ENCODE measurements at places on chromosomes 16 and 17.

GRCh38 chr17:72332367-72332766, 211.5 kb downstream of the SOX9 start:
- no peak for DNase-seq

DNA sequence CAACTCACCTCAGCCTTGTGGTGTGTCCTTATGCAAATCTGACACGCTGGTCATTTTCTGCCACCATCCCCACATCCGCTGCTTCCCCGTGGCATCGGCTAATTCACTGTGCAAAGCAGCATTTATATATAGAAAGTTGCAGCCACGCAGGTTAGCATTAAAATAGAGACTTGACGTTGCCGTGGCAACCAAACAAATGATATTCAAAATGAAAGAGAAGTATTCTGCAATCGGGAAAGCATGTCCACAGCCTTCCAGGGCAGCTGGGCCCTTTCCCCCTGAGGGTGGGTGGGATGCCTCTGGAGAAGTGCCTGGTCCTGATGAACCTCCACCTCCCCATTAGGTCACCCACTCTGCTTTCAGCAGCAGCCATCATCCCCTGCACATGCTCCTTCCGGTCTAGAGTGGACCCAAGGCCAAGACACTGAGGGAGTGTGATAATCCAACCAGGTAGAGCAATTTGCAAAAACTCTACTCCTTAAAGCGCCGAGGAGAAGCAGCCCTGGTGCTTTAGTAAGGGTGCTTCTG, 138.7 kb downstream of the GAS7 start:
- no peak for DNase-seq

DNA sequence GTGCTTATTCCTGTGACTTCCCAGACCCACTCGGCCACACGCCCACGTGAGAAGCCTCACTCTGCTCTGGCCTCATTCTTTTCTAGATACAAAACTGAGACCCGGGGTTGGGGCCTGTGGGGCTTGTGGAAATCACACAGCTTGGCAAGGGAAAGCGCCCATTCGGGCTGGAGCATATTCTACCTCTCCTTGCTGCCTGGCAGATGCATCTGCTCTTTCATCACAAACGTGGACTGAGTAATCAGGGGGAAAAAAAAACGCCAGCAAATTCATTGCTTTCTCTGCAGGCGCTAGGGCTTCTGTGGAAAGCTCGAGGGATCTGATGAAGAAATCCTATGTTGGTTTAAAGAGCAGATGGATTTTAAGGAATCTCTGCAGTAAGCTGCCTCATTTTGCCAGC, 44.4 kb downstream of the DNAH9 start:
- no peak for DNase-seq

GRCh38 chr16:72092832-72093447, 480 bp downstream of the TXNL4B start:
- DNase-seq = no peak

DNA sequence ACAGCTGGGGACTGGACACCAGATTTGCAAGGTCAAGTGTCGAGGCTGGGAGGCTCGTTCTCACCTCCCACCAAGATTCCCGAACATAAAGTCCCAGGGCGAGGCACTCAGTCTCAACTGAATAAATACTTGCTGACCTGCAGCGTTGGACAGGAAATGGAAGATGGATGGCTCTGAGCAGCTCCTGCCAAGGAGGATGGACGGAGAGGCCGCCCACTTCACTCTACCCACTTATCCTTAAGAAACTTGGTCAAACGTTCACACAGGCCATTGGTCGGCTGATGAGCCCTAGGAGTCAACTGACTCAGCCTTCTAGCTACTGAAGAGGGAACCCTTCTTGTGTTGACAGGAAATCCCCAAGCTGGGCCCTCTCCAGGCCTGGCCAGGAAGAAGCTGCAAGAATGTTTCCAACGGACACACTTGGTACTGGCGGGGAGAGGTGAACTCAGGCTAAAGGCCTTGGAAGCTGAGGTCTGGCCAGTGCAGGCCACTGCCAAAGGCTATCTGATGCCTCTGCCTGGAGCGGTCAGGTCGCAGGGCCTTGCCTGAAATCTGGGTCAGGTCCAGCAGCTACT, 50.0 kb downstream of the VAC14 start:
- DNase-seq = no peak

DNA sequence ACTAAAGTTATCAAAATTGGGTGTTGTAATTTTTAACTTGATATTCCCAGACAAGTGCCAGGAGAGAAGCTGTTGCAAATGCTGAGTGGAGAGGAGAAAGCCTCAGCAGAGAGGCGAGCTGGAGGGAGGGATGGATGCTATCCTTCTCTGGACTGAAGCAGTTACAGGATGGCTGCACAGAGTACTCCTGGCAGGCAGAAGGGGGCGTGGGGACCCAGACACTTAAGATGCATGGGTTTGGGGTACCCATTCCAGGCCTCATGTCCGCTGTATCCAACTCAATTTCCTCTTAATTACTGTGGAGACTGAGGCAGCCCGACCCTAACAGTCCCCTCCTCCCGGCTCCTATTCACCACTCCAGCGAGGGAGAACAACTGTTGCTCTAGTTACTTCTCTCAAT, 25.4 kb upstream of the ALDH3A1 start:
- no peak for DNase-seq

DNA sequence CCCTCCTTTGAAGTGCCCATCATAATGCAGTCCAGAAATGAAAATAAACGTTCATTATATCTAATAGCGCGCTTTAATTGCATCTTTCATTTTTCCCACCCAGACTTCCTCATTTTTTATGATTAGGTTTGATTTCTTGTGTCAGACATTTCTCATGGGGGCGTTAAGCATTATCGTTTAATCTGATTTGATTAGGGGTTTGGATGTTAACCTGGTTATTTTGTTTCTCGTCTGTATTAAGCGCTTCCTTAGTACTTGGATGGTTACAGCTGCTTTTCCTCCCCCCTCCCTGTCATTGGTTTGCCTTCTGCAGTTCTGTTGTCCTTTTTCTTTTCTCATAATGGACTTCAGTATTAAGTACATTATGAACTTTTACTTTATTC, 540 bp downstream of the MFSD11 start:
- no peak for DNase-seq

DNA sequence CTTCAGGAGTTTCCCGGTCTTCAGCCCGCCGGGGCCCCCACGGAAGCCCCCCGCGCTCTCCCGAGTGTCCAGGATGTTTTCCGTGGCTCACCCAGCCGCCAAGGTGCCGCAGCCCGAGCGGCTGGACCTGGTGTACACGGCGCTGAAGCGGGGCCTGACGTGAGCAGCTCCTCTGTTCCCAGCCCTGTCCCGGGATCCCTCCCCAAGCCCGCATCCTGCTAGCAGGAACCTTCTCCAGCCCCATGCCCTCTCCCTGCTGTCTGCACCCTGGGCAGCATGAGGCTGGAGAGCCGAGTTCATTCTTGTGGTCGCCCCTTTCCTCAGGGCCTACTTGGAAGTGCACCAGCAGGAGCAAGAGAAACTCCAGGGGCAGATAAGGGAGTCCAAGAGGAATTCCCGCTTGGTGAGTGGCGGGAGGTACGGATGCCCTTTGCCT, 10.1 kb downstream of the RIPOR1 start:
- DNase-seq = no peak

DNA sequence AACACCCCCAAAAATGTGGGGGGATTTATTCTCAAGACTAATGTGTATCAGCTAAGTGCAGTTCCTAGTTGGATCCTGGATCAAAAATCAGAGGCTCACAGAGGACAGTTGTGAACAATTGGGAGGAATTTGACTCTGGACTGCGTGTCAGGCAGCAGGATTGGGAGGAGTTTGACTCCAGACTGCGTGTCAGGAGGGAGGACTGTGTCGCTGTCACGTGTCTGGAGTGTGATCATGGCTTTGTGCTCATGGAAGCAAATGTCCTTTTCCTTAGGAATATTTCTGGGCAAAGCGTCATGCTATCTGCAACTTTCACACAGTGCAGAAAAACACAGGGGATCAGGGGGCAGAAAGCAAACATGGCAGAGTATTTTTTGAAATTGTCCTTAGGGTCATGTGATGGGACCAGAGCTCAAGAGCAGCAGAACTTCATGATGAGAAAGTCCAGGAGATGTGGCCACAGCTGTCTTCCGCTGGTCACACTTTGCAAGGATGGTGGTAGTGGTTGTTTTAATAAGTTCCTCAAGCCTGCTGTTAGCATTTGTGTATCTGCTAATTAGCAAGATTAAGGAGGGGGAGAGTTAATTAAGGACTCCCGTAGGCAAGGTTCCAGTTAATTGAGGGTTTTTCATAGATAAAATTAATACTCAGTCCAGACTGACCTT, 122.0 kb upstream of the CHMP6 start:
- DNase-seq = no peak

- DNase-seq = no peak
Observed at GRCh38 chr17:78651554-78651953, 74.4 kb upstream of the DNAH17 start.

- DNase-seq = no peak
Observed at GRCh38 chr16:19210280-19210924, 42.4 kb downstream of the SYT17 start.

GRCh38 chr17:39165841-39166349, at the start of gene ARL5C:
Gene ARL5C (minus strand): TSS chr17:39166161. CDS start chr17:39165760, 401 bp downstream.
- DNase-seq = no peak

GRCh38 chr16:70591615-70592014, 54.7 kb upstream of the IL34 start:
- no peak for DNase-seq

DNA sequence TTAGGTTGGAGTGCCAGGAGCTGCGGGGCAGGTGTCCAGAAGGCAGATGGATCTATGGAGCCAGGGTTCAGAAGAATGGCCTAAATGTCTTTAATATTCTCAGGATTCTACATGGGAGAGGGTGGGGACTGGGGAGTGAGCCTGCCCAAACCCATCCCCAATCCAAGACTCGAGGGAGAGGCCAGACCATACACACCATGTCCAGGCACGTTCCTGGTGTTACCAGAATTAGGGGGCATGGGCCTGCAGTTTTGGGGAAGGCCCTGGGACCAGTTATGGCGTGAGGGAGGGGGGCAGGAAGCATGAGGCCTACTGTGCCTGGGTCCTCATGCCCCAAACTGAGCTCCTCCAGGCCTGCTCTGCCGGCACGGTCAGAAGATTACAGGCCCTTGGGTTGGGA, 1.9 kb downstream of the TAX1BP3 start:
- no peak for DNase-seq

DNA sequence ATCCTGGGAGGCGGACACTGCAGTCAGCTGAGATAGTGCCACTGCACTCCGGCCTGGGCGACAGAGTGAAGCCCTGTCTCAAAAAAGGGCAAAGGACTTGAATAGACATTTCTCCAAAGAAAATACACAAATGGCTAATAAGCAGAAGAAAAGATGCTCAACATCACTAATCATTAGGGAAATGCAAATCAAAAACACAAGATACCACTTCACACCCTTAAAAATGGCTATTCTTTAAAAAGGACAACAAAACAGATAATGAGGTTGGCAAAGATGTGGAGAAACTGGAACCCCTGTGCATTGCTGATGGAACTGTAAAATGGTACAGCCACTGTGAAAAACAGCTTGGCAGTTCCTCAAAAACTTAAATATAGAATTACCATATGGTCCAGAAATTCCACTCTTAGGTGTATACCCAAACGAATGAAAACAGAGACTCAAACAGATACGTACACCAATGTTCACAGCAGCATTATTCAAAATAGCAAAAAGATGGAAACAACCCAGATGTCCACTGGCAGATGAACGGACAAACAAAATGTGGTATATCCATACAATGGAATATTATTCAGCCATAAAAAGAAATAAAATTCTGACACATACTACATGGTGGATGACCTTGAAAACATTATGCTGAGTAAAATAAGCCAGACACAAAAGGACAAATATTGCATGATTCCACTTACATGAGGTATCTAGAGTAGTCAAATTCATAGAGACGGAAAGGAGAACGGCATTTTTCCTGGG, 35.5 kb downstream of the BRIP1 start:
- no peak for DNase-seq

DNA sequence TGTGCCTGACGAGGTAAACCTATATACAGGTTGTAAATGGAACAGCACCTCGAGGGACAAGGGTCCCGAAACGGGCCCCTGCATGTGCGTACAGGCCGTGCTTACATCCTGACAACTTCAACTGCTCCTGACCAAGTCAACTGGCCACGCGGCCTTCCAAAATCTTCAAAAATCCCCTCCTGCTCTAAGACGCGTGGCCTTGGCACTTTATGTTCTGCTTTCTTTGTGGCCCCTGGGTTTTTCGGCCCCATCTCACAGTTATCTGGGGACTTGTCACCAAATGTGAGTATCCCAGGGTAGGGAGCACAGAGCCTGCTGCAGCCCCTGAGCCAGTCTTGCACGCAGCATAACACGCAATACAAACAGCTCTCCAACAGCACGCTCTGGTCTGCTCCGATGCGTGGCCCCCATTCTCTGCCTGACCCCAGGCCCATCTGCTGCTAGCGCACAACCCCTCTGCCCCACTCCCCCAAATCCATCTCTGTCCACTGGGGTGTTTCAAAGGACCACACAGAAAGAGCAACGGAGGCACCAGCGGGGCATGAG, 659 bp downstream of the RPH3AL start:
- no peak for DNase-seq

GRCh38 chr17:19748807-19749193, 702 bp upstream of the ALDH3A1 start:
- no peak for DNase-seq

DNA sequence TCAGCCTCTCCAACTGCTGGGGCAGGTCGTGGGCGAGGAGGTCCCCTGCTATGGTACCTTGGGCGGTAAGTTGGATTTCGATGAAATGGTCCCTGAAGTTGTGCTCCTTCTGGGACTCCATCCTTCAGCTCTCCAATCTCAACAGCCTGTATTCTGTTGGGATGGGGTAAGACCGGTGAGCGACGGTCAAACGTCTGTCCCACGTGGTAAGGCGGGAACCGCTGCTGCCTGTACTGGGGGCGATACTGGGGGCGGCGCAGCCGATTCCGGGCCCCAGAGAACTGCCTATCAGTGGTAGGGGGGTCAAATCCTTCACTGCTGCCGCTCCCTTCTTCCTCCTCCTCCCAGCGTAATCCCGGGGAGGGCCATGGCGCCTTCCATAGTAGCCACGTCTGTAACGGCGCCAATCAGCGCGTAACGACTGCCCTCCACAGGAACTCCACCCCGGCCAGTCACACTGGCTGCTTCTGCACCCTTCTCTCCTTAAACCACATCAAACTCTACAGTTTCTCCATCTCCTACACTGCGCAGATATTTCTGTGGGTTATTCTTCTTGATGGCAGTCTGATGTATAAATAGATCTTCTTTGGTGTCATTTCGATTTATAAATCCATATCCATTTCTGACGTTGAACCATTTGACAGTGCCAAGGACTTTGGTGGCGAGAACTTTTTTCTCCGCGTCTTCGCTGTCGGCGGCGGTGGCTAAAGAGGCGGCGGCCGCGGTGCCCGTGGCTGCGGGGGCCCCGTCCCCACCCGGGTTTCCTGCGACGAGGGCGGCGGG, 41.1 kb downstream of the AHSP start:
- DNase-seq = no peak

DNA sequence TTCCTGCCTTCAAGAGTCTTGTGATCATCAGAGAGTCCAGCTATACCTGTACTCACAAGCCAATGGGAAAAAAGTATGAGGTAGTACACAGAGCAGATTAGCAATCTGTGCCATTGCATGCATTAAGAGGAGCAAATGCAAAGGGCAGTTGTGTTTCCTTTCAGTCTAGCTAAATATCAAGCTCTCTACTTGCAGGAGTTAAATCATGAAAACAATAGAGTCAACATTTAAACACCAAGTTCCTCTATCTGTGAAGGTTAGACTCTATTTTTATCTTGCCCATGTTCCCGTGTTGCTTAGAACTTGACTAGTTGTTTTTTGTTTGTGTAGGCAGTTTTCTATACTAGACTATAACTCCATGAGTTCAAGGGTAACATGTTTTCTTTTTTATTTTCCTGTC, 4.7 kb upstream of the FAM20A start:
- DNase-seq = no peak

- DNase-seq = no peak
Observed at GRCh38 chr17:67157732-67158639, 87.0 kb downstream of the HELZ start.
